ENCODE measurements at places on chromosomes 4 and X.

DNA sequence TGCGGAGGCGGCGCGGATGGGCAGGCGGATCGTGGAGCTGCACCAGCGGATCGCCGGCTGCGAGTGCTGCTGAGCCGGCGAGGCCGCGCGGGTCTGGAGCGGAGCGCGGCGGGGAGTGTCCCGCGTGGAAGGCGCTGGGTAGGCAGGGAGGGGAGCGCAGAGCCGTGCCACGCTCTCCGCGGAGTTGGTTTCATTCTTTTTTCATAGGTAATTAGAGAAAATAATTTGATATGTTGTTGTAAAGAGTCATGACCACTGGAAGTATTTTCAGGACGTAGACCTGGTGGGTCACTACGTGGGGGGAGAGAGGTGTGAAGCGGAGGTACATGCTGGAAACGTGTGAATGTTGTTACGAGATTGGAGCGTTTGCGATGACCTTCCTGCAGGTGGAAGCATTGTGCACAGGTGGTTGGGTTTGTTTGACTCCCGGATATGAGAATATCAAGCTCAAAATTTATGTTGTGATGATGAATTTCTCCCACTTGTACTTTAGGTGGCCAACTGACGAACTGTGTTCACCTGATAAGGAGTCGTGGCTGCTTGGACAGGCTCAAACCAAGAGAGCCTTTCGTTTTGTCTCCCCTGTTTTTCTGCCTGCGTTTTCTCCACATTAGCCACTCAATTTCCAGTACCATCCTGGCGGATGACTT, 19.1 kb upstream of the S100P start:
- no peak for DNase-seq

DNA sequence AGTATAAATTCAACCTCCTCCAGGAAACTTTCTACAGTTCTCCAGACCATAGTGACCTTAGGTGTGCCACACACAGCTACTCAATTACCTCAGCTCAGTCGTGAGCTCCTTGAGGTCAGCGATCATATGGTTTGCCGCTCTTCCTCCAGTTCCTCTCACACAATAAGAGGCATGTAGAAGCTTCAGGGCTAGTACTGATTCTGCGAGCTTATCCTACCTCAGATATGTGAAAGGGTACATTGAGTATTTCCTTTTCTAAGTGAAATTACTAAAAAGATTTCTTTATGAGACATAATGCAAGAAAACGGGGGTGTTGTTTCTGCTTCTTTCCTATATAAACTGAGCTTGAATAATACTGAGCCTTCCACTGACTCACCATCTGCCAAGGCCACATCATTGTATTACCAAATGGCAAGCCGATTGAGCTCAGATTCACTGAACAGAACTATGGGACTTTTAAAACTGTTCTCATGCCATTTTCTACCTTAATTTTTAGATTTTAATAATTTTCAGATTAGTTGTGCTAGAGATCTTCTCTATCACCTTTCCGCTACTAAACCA, 183.1 kb downstream of the HS6ST2 start:
- no peak for DNase-seq

- no peak for DNase-seq
Measured at GRCh38 chr4:142358656-142359055, 487.4 kb downstream of the INPP4B start.

DNA sequence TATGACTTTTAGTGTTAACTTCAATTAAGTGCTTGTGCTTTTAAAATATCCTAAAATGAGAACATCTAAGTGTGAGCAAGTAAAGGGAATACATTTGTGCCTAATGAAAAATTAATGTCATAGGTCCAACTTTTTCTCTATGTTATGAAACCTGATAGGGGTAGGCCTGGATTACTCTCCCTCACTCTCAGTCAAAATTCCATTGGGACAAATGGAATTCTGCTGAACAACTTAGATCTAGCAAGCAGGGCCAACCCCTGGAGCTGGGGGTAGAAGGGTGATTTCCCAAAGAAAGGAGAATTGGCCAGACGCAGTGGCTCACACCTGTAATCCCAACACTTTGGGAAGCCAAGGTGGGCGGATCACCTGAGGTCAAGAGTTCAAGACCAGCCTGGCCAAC, 67.4 kb downstream of the EDNRA start:
- no peak for DNase-seq

- no peak for DNase-seq
Measured at GRCh38 chr4:9987749-9988362, 33.4 kb downstream of the SLC2A9 start.

Data from left hindlimb (tissue), 1 donor.